Neural crest cell (in vitro differentiated cells): ENCODE measurements at places on chromosomes 13 and 19. TPM values are rescaled to one million over a fixed set of nuclear protein-coding genes. Genes with fewer than 3 reads are reported as not detected.

KASH5 gene
- total RNA-seq: not detected in 2 replicates

NAXD gene
- 33.5 and 35.0 TPM in 2 replicates for total RNA-seq

- H3K4me3 ChIP-seq: no peak overlapping the region
- peaks cover 1% of the 10 kb centered on the region for H3K4me1 ChIP-seq
Observed at GRCh38 chr19:11370744-11371143, 3.7 kb upstream of the SWSAP1 start.

GRCh38 chr19:4635754-4636116, 3.6 kb upstream of the TNFAIP8L1 start:
- H3K4me1 ChIP-seq: peaks cover 14% of the 10 kb centered on the region
- no peaks in the 10 kb centered on the region for H3K36me3 ChIP-seq
- no peak overlapping the region for H3K4me3 ChIP-seq
- peaks cover 4% of the 10 kb centered on the region for H3K27me3 ChIP-seq
- no peak for DNase-seq

- H3K36me3 ChIP-seq: no peaks in the 10 kb centered on the region
- H3K27me3 ChIP-seq: no peaks in the 10 kb centered on the region
- H3K27ac ChIP-seq: no peak overlapping the region
- DNase-seq: no peak
Observed at GRCh38 chr19:8308891-8309291, 733 bp upstream of the CD320 start.

- H3K4me1 ChIP-seq: no peaks in the 10 kb centered on the region
- peaks cover 7% of the 10 kb centered on the region for H3K36me3 ChIP-seq
- no peak overlapping the region for H3K27ac ChIP-seq
- DNase-seq: no peak
- no peak overlapping the region for H3K4me3 ChIP-seq
- H3K27me3 ChIP-seq: no peaks in the 10 kb centered on the region
Observed at GRCh38 chr13:74243637-74244526, 109.7 kb upstream of the KLF12 start.

GRCh38 chr19:835210-835810, 5.5 kb upstream of the PRTN3 start:
- no peak for DNase-seq
- H3K4me3 ChIP-seq: no peak overlapping the region
- peaks cover 8% of the 10 kb centered on the region for H3K4me1 ChIP-seq
- H3K27me3 ChIP-seq: peaks cover 5% of the 10 kb centered on the region
- H3K27ac ChIP-seq: peak overlapping the region; percentile 6

DNA sequence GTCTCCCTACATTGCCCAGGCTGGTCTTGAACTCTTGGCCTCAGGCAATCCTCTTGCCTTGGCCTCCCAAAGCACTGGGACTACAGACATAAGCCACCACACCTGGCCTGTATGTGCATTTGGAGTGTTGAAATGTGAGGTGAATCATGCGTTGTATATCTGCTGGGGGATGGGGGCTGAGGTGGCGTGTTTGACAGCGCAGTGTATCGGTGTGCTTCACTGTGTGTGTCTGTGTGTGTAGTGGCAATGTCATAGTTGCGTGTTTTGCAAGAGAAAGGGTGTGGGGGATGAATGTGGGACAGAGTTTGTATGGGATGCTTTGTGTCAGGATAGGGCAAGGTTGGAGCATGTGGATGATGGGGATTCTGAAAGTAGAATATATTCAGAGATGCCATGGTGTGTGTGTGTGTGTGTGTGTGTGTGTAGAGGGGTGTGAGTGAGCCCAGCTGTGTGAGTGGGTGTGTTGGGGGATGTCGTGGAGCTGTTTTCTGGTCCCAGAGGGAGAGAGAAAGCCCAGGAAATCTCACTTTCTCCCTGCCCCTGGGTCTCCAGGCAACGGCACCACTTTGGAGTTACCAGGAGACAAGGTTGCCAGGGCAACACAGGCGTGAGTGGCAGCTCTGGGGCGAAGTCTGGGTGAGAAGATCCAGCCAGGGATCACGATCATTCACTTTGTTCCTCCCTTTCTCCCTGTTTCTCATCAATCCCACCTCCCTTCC, 1.1 kb upstream of the SWSAP1 start:
- no peaks in the 10 kb centered on the region for H3K27me3 ChIP-seq
- H3K36me3 ChIP-seq: no peaks in the 10 kb centered on the region
- no peak overlapping the region for H3K4me3 ChIP-seq

DNA sequence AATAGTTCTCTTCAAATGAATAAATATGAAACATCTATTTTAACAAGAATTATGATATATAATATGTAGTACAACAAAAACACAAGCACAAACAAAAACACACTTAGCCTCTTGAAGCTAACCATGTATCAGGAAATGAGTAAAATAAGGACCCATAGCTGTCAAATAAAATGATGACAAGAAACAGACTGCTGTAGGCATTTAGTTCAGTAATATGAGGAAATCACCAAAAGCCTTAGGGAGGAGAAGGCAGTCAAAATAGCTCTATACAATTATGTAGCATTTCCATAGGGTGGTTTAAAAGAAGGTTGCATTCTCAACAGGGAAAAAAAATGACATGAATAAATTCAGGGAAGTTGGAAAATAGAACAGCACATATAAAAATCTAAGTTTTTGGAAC, 163.4 kb downstream of the PCDH20 start:
- DNase-seq: no peak
- no peaks in the 10 kb centered on the region for H3K36me3 ChIP-seq
- H3K4me1 ChIP-seq: no peaks in the 10 kb centered on the region
- no peak overlapping the region for H3K4me3 ChIP-seq
- no peak overlapping the region for H3K27ac ChIP-seq
- no peaks in the 10 kb centered on the region for H3K27me3 ChIP-seq

DNA sequence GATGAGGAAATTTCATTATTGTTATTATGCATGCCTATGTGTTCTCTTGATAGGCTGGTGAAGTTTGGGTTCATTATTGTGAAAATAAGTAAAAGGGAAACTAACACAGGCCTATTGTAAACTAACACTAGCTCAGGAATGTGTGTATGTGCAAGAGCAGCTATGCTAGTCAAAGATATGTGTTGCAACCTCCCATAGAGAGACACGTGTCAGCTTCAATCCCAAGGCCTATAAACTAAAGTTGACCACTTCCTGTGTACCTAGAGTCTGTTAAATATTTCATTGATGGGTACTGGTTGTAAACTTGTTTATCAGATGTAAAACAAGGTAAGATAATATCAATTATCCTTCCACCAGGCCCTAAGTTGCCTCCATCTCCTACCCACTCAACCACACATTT, 44.7 kb upstream of the ZNF30 start:
- no peaks in the 10 kb centered on the region for H3K4me1 ChIP-seq
- H3K27ac ChIP-seq: no peak overlapping the region
- H3K4me3 ChIP-seq: no peak overlapping the region
- DNase-seq: no peak
- H3K36me3 ChIP-seq: no peaks in the 10 kb centered on the region

DNA sequence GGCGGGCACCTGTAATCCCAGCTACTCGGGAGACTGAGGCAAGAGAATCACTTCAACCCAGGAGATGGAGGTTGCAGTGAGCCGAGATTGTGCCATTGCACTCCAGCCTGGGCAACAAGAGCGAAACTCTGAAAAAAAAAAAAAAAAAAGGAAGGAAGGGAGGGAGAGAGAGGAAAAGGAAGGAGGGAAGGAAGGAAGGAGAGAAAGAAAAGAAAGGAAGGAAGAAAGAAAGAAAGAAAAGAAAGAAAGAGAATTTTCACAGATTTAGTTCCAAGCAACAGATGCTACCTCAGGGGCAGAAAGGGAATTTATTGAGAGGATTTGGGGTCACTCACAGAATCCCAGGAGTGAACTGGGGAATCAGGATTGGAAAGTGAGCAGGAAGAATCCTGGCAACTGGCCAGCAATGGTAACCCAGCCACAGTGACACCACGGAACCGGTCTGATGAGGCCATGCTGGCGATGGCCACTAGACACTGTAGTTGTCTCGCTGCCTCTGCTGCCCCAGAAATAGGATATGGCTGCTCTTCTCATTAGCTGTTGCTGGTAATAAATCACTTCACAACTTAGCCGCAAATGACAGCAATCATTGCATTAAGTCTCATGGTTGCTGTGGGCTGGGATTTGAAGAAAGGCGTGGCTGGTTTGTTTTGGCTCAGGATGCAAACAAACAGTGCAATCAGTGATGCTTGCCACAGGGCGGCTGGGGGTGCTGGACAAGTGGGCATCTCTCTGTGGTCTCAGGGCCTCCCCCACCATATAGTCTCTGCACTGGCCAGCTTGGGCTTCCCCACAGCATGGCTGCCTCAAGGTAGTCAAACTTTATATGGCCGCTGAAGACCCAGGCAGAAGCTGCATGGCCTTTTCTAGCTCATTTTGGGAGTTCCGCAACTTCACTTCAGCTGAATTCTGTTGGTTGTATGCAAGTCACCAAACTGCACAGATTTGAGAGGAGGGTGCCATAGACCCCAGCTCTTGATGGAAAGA, 5.2 kb upstream of the BCAM start:
- peaks cover 16% of the 10 kb centered on the region for H3K4me1 ChIP-seq
- DNase-seq: no peak
- peaks cover 24% of the 10 kb centered on the region for H3K27me3 ChIP-seq
- no peak overlapping the region for H3K4me3 ChIP-seq
